CD14-positive monocyte (primary cell): ENCODE measurements at places on chromosomes 1 and 21.

GRCh38 chr1:40606194-40606593 is 59.3 kb downstream of the RIMS3 start:
- no peak for DNase-seq

DNA sequence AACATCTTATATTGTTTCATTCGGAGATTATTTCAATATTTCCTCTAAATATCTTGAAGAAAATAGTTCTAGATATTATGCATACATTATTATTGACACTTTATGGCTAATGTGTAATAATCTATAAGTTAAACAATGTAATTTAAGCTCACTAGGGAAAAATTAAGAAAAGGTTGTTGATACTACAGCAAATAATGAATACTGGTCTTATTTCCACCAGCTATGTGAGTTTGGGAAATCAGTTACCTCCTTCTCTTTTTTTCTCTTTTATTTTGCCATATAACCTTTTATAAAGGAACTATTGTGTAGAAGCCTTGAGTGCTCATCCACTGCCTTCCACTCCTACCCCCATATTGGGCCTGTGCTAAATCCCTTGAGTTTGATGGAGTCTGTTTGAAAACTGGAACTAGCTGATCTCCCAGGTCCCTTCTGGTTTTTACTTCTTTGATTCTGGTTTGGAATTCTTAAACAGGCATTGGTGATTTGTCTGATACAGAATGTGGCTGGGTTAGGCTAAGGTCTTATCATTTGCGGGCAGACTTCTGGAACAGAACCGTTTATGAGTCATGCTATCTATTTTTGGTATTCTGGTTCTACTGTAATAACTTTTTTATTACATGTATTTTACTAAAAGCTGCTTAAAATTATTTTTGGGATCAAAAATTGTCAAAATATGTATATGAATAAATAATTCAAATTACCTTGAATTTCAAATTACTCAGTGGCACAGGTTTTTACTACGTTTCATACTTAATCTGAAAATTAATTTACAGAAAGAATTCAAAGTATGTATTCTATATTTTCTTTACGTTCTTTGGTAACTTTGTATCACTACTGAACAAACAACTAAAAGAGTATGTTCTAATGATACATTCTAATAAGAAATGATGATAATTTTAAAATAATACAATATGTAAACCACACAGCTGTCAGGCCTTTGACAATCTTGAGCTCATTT is 5.0 kb upstream of the CDC14A start:
- no peak for DNase-seq

DNA sequence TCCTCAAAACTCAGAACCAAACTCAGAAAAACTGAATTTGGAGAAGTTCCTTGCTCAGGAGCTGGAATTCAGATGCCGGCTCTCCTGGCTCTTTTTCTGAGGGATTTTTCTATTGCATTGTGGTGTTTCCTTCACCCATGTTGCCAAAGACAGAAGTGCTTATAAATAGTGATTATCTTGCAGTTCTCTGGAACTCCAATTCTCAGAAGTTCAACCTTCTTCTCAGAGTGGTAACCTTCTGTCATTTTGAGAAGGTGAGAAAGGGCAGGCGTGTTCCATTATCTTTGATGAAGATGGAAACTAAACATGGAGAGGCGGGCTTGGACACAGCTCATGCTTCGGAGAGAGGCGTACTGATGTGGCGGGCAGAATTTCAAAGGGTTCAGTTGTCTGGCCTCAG is 12.4 kb upstream of the ETV3 start:
- no peak for DNase-seq

- DNase-seq = no peak
These were observed 6.1 kb upstream of the ADORA1 start for GRCh38 chr1:203121186-203122015.

DNA sequence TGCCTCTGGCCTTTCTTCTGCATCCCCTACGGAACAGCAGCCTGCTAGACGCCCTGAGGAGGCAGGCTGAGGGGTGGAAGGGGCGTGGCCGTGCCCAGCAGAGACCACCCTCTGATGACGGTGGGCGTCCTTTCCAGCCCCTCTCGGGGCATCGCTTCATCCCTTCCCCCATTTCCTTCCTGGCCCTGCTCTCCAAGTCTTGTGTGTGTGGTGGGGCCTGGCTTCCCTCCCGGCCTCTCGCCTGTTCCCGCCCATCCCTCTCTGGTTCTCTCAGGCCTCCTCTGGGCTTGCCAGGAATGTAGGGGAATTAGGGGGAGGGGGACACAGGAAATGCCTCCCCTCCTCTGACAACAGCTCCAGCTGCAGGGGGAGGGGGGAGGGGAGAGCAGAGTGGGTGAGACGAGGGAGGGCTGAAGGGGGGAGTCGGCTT is 51.1 kb downstream of the SKI start:
- DNase-seq = no peak

DNA sequence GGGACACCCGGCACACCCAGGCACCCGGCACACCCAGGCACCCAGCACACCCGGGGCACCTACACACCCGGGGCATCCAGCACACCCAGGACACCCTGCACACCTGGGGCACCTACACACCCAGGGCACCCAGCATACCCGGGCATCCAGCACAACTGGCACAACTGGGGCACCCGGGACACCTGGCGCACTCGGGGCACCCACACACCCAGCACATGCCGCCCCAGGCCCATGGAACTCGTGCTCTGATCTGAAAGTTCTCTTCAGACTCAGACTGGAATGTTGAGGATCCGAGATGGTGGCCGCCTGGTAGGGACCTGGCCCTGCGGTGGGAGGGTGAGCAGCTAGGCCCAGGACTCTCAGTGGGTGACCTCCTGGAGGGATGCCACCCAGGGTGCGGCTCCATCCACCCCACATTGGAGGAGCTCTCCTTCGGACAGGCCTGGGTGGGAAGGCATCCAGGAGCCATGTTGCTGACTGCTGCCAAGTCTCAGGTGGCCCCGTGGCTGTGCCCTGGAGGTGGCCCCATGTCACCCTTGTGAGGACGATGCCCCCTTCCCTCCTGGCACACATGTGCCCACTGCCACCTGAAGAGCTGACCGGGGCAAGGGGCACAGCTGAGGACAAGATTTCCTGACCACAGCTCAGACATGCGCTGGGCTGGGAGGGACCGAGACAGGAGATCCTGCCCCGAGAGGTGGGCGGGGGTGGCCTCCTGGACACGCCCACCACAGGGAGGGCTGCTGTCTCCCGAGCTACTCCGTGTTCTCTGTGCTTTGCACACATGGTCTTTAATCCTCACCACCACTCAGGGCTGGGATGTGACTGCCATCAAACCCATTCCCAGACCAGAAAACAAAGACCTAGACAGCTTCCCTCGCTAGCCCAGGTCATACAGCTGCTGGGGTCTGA is 37.0 kb downstream of the UBE2G2 start:
- no peak for DNase-seq
